SJSA1 (cell line): ENCODE measurements at places on chromosomes 4 and X. TPM values are rescaled to one million over a fixed set of nuclear protein-coding genes. Genes with fewer than 3 reads are reported as not detected.

Gene EGF
- 9.6 and 28.0 TPM in 2 replicates for total RNA-seq

Gene CENPE
- 39.8 and 46.6 TPM in 2 replicates for total RNA-seq

Gene PRSS12
- total RNA-seq, result 9.7 and 15.6 TPM in 2 replicates

Gene INTU
- total RNA-seq, result 2.2 and 4.4 TPM in 2 replicates

Gene XKRX
- 0.16 TPM in 1 of 2 replicates, not detected in the other for total RNA-seq

Gene FHIP1A
- total RNA-seq, result 0.53 and 3.0 TPM in 2 replicates

Gene CENPVL1
- total RNA-seq, result not detected in 2 replicates

Gene REPS2
- total RNA-seq, result 0.44 and 1.8 TPM in 2 replicates

DNA sequence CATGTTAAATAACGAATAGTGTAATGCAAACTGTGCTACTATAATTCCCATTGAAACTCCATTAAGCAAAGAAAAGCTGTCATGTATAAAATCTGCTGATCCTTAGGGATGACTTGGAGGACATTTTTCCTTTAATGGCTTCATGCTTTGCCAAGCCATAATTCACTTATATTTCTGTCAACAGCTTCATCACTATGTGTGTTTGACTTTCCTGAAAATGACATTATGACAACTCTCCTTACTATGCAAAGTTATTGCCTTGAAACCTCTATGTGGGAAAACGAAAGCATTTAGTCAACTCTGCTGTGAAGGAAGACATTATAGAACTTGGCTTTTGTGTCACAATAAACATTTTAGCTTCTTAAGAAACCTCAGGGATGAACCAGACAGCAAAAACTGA, 210.5 kb downstream of the GRXCR1 start:
- no peak for DNase-seq

- no peak for DNase-seq
Observed at GRCh38 chr4:74661427-74662201, 132.7 kb downstream of the BTC start.

DNA sequence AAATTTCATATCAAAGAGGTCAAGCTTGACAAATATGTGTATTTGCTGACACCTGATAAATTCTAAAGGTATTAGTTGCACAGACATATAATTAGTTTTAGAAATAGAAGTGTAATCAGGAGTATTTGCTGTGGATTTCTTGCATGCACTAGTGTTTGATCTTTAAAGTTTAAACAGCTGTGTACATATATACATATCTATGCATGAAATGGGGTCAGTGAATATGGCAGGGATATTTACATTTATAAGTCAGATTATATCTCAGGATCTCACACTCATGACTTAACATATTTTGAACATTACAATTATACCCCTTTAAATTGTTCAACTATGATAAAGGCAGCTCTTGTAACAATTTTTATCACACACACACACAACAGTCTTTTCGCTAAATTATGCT, 547.4 kb upstream of the ACTRT1 start:
- DNase-seq, result no peak

DNA sequence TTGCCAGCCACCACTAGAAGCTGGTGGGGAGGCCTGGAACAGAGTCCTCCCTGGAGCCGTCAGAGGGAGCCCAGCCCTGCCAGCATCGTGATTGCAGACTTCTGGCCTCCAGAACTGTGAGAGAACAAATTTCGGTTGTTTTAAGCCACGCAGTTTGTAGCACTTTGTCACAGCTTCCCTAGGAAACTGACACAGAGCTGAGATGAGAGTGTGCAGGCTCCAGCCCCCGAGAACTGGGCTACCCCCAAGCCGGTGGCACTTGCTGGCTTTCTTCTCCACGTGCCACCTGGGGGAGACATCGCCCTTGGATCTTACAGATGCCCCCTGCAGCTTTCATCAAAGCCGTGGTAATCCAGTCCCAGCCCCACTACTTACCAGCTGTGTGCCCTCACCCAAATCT, 83.7 kb downstream of the PPP2R2C start:
- no peak for DNase-seq

- DNase-seq, result no peak
Observed at GRCh38 chr4:165548702-165549101, 169.9 kb downstream of the CPE start.

DNA sequence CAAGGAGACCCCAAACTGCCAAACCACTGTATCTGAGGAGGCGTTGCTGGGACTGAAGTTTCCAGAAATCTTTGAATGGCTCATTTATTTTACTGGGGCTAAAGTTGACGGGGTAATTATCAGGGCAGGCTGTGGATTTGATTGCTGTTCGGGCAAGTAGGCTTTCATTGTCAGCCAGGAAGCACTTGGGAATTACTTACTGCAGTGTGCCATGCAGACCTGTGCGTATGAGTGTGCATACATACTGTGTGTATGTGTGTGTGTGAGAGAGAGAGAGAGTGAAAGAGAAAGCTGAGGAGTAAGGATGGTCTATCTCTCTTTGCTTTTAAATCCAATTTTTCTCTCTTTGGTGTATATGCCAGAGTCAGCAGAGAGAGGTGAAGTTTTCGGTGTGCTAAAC, 122.7 kb downstream of the NPNT start:
- no peak for DNase-seq

- no peak for DNase-seq
Observed at GRCh38 chr4:173357939-173358338, 12.8 kb upstream of the SAP30 start.

GRCh38 chrX:153831429-153832150, 1.2 kb upstream of the PDZD4 start:
- DNase-seq, result no peak

DNA sequence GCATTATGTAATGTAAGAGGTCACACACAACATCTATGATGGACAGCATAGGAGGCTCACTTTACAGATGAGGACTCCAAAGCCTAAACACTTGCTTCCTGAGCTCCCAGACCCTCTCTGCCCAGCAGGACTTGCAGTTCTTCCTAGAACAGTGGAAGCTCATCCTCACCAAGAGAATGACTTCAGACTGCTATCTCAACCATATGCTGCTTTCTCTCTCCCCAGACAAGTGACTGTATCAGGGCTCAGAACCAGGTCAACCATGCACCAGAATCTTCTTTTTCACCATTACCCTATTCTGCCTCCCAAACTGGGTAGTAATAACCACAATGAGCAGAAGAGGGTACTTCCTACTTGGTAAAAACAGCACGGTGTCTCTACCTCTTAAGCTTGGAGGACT, 12.2 kb downstream of the RNF150 start:
- DNase-seq, result no peak

GRCh38 chr4:143653031-143653430, 47.4 kb downstream of the FREM3 start:
- DNase-seq, result no peak

DNA sequence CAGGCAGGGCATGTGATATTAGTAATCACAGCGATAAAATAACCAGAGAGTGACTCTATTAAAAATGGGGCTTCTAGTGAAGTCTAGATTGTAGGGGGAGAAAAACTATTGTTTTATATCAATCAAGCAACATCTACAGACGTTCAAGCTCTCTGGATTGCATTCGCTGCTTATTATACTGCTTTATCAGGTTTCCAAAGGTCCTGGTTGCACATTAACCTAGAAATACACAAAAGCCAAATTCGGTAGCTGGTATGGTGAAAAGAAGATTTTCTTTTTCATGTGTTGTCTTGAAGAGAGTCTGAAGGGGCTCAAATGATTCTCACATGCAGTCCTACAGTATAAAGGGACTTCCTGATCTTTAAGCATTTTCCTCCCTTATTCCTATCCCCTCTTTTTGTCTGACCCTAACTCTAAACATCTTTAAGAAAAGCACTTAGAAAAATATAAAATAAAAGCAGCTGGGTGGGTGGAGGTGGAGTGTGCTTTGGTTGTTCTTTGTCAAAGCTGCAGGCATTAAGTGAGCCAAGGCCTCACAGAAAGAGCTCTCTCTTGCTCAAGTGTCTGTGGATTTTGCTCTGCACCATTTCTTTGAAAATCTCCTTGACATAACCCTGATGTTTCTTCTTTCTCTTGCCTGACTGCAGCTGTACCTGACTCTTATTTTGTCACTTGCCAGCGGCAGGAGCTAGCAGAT, 46.1 kb downstream of the MID1IP1 start:
- DNase-seq, result no peak

DNA sequence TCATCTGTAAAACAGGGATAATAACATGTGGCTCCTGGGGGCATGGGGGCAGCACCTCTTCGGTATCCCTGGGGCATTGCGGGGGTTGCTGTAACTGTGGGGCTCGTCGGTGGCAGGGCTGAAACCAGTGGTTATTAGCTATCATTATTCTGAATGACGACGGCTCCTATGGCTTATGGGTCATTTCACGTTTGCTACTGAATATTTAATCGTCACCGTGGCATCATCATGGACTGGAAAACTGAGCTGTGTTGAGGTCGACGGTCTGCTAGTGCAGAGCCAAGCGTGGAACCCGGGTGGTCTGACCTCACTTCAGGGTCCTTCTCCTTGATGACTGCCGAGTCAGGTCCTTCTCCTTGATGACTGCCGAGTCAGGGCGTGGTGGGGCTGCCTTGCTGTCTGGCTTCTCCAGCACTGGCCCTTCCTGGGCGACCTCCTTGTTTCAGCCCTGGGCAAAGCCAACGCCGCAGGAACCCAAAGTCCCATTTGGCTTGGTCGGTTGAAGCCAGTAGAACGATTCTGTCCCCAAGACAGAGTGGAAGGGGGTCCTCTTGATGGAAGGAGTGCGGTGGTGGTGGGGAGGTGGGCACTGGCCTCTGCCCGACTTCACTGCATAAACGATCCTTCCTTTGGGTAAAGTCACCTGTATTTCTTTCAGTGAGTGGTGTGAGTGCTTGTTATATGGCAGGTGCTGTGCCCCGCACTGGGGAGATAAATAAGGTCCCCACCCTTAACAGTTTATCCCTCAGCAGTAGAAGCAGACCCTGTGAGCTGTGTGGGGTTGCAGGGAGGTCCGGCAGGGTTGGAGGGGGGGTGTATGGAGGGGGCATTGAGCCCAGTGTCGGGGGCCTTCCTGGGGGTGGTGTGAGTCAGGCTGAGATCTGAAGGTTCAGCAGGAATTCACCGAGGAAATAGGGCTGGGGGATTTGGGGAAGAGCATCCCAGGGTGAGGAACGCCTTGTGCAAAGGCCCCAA, 40.8 kb downstream of the PSAPL1 start:
- no peak for DNase-seq

GRCh38 chr4:94827481-94828110, 69.8 kb downstream of the BMPR1B start:
- no peak for DNase-seq

DNA sequence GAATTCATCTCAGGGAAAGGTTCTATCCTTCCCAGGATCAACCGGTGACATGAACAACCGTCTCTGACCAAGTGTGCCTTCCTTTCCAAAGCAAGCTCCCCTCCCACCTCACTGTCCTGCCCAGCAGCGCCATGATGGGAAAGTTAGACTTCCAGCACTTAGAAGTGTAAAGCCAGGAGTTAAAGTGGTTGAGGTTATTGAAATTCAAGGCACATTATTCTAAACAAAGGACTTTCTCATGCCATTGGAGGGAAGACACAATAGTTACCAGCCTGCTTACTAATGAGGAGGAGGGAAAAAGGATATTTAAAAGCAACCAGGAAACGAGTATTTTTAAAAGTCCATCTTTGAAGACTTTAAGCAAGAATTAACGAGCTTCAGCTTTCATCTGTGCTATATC, 96.8 kb downstream of the NSUN7 start:
- DNase-seq, result no peak

GRCh38 chr4:156295676-156296195, 342.1 kb upstream of the CTSO start:
- no peak for DNase-seq

- no peak for DNase-seq
Observed at GRCh38 chr4:69124941-69125340, 28.7 kb downstream of the UGT2B7 start.

DNA sequence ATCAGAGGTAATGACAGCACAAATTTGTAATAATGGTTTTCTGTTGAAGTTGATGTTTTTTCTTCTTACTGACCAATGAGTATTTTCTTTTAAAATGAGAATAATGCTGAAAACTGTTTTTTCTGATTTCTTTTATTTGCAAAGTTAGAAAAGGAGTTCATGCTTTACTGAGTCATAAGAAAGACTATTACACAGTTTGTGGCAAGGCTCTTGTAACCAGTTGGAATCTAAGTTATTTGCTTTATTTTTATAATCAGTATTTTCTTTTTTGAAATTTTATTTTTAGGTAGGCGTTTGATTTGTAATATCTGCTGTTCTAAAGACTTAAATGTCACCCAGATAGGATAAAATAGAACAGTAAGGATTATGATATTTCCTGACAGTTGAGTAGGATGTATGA, 25.5 kb downstream of the ANAPC4 start:
- no peak for DNase-seq

DNA sequence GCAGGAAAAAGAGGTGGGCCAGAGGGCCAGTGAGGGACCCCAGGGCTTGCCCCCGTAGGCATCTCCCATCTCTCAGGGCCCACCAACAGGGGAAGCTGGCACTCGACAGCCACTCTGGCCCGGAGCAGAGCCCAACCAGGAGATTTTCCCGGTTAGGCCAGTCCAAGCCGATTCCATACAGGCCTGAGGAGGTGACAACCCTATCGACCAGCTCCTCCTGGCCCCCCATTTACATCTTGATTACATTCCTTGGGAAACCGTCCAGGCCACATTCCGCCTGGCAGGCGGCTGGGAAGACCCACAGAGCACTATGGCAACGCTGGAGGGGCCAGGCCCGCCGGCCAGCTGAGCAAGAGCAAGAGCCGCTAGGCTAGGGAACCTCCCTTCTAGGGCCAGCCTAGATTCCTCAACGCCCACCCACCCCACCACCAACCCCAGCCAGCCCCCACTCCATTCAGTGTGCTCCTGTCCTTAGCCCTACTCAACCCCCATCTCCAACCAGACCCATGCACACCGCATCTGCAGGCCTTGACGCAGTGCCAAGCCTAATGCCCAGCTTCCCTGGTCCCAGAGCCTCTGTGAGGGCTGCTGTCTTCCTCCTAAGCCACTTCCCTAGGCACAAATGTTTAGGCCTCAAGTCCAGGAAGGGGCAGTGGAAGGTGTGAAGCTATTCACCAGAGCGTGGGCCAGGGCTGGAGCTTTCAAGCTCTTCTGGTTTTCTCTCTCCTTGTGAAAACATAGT, 161.2 kb downstream of the EFNB1 start:
- DNase-seq, result peak; percentile 47

DNA sequence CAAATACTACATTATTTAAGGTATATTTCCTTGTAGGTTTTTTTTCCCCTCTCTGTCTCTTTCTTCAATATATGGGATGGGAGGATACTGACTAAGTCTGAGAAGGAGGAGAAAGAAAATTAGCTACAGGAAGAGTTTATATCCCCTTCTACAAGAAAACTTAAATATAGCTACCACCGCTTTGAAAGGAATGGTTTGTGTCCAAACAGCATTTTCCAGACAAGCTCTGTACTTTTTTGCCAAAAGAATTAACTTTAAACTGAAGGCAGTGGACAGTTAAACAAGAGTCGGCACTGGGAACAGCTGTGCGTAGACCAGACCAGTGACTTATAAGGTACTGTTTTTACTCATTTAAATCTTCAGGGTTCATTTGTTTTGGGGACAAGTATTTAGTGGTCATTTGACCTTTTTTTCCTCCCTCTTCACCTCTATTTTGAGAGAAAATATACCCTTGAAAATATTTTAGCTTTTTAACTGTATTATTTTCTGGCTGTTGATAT, 303.7 kb downstream of the ARHGAP24 start:
- DNase-seq, result no peak
